ENCODE measurements at places on chromosomes 13 and 19. TPM values are rescaled to one million over a fixed set of nuclear protein-coding genes. Genes with fewer than 3 reads are reported as not detected.
A peak's percentile ranks its signal among the peaks of the same experiment; 100 is the strongest.

DNA sequence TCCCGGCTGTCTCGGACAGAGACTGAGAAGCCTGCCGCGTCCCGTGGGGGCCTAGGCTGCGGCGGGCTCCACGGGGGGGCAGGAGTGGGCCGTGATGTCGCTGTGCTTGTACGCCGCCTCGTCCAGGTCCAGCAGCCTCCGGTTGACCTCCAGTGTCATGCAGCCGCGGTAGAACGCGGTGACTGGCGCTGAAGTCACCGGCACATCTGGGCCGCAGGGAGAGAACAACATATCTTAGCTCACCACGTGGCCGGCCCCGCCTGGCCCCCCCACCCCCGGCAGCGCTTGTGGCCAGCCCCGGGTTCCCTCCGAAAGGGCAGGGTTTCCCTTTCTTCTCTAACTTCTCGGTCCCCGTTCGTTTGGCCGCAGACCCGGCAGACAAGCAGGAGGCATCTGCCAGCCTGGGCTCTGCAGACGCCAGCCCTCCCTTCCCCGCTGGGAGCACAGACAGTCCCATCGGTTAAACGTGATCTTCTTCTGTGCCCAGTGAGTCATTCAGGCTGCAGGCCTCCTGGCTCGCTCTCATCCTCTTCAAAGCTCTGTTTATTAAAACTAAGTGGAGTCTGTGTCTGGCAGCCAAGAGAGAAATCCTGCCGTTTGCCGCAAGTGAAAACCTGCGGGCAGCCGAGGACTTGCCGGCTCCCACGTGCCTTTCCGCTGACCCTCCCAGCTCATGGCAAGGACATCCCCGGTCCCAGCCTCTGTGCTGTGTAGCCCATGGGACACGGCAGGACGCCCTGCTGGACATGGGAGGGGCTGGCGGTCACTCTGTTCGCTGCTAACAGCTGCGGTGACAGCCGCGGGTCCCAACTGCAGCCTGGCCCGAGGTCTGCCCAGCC lies 42.8 kb downstream of the GAS6 start:
- no peak for DNase-seq

GRCh38 chr13:38381890-38382289 lies 32.2 kb downstream of the UFM1 start:
- no peak for DNase-seq

DNA sequence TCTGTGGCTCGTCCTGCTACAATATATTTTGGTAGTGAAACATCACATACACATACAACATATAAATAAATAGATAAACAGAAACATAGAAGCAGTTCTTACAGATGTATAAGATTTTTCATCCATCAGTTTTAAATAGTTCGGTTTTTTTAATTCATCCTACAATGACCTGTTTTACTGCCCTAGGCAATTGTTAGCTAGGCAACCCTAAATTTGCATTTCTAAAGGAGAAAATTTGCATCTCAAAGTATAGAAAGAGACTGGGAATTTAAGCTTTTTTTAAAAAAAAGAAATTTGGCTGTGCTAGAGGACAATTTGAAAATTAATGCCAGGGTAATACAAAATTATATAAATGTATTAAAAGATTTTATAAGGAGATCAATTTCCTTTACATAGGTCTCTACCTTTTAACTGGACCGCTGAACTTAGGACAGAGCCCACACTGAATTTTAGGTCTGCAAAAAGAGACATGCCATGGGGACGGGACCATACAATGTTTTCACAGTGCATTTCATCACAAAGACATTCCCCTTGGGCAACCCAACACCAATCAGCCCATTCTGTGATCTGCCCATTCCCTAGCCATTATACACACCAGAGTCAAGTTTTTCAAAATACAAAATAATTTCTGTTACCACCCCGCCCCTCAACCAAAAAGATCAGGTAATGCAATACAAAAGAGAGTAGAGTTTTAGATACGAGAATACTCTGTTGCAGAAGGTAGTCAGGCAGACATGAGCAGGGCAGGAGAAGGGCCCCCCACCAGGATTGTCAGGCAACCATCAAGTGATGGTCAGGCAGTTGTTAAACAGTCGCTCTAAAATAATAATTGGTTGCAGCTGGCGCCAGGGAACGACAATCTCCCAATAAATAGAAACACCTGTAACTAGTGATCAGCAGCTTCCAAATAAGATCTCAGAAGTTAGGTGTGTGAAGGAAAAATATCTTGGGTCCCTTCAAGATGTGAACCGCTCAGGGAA lies 299.7 kb upstream of the SGCG start:
- DNase-seq, result peak; percentile 83

- DNase-seq, result no peak
These were observed 159.5 kb downstream of the RBM26 start for GRCh38 chr13:79246578-79246949.

GRCh38 chr19:50531171-50531612 lies 17.5 kb upstream of the ASPDH start:
- no peak for DNase-seq

DNA sequence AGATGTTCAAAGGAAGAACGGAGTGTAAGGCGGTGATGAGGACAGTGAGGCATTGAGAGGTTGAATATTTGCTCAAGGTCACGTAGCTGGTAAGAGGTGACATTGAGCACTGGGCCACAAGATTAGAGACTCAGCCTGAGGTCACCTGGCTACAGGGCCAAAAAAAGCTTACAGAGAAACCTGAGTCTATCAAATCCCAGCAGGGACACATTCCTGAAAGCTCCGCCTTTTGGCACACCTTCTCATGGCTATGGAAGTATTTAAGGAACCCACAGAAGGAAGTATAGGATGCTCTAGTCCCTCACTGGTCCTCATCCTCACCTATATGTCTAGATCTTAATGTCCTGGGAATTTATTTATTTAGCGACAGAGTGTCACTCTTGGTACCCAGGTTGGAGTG lies 17.4 kb downstream of the ZNF586 start:
- peak; percentile 48 for DNase-seq

DNA sequence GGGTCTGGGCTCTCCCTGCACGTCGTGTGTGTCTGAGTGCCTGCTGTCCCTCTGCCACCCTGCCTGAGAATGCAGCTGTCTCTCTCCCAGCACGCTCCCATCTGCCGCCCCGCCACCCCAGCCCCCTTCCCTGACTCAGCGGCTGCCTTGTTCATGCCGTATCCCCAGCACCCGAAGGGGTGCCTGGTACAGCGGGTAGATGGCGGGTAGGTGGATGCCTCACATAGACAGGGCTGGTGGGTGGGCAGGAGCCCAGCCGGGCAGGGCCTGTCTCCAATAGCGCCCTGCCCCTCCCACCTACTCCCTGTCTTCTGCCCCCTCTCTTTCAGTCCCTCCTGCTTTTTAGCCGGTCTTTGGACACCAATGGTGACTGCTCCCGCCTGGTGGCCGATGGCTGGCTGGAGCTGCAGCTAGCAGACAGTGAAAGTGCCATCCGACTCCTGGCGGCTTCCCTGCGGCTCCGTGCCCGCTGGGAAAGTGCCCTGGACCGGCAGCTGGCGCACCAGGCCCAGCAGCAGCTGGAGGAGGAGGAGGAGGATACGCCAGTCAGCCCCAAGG lies 30.3 kb downstream of the DHX34 start:
- no peak for DNase-seq

DNA sequence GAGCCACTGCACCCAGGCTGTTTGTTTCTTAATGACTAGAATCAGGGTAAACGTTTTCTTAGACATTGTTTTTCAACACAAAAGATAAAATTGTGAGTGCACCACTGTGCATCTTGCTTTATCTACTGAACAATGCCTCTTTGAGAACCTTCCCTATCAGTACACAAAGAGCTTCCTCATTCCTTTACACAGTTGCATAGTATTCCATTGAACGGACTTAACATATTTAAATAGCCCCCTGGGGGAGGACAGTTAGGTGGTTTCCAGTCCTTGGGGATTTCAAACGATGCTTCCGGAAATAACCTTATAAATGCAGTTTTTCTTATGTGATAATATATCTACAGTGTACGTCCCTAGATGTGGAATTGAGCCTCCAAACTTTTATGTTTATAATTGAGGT lies 8.6 kb downstream of the POLD1 start:
- DNase-seq, result no peak

DNA sequence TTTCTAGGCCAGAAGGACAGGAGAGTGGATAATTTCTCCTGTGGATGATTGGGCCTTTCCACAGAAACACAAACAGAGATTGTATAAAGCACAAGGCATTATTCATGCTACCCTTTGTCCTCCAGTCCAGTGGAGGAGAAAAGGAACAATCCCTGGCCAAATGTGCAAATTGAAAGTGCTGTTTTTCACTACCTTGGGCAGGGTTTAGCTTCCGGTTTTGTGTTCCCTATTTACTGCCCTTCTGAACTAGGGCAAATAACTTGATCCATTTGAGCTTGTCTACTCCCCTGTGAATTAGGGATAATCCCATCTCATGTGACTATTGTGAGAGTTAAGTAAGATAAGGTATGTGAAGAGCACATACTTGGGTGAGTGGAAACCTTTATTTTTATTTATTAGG lies 13.3 kb downstream of the PDX1 start:
- DNase-seq, result no peak

DNA sequence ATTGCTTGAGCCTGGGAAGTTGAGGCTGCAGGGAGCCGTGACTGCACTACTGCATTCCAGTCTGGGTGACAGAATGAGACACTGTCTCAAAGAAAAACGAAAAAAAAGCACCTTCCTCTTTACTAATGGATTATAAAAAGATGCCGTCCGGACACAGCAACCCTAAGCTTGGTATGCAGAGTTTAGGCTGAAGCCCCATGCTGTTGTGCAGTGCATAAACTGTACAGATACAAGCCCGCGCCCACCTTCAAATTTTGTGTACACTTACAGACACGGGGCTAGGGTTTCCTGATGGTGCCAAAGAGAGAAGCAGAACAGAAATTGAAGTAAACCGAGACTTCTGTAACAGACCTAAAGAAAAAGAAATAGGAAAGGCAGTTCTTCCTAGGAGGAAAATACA lies 9.0 kb downstream of the LPAR6 start:
- no peak for DNase-seq

- no peak for DNase-seq
These were observed 6.8 kb downstream of the PARP4 start for GRCh38 chr13:24505756-24506155.

- peak; percentile 64 for DNase-seq
These were observed 545 bp upstream of the ISYNA1 start for GRCh38 chr19:18438331-18439024.

- DNase-seq, result no peak
These were observed 23.9 kb upstream of the KLF5 start for GRCh38 chr13:73034901-73035300.

DNA sequence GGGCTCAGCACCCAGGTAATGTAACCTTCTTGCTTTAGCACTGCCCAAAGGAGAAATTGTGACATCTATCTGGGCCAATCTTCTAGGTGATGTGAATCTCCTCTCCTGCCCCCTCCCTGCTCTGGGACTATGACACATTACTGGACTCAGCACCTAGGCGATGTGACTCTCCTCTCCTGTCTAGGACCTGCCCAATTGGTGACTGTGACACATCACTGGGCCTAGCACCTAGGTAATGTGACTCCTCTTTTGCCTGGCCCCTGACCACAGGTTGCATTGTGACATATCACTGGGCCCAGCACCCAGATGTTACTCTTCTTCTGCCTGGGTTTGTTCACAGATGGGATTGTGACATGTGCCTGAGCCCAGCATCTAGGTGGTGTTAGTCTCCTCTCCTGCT lies 45.0 kb downstream of the ZNF85 start:
- DNase-seq, result no peak

- no peak for DNase-seq
These were observed 139.0 kb downstream of the FLT1 start for GRCh38 chr13:28355822-28356371.

DNA sequence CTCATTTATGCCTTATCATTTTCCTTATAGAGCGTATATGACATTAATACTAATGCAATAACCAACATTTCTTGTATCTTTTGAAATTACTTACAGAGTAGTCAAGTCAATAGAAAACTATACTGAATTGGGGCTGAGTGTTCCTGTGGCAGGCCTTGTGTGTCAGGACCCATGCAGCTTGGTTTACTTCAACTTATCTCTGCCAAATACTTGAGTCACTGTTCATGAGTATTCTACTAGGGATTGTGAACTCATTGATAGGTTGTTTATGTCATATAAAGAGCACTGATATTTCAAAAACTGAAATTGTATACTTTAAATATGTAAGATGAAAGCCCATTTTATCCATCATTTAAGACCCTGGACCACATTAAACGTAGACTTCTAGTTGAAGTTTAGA lies 688.6 kb upstream of the SLITRK1 start:
- DNase-seq, result no peak

DNA sequence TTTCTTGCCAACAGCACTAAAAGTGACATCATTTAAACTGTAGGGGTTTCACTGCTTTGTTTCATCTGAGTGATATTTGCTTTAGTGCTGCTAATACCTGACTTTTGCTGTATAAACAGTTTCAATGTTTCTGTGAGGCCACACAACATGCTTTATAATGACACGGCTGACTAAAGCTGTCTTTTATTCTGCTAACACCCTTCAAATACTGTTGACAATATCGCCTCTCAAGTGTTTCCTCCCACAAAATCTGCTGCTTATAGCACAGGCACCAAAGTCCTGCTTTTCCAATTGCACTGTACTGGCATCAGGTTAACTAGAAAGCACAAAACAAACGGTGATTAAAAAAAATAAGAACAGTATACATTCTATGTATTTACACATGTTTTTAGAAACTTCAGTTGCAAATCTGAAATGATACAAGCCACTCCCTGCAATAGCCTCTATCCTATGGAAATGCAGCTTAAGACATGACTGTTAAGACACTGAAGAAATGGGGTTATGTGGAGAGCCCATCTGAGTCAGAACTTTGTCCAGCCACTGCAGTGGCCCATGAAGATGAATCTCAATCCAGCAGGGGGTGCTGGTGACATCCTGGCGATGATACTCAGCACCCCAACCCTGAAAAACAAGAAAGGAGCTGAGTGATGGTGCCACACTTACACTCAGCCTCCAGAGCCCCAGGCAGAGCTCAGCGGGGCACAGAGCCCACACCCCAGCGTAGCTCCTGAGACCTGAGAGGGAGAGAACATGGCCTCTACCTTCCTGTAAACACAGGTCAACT lies 29.4 kb downstream of the RFXAP start:
- peak; percentile 56 for DNase-seq

Gene ZNF284
- total RNA-seq, result 4.0 TPM

Gene SIGLEC9
- total RNA-seq, result not detected

Gene CFAP97D2
- not detected for total RNA-seq

Gene TMPRSS9
- 0.16 TPM for total RNA-seq

Gene TMEM221
- 0.90 TPM for total RNA-seq

Gene MAMSTR
- total RNA-seq, result 1.9 TPM

Gene MPV17L2
- total RNA-seq, result 41.9 TPM

Gene ZNF382
- total RNA-seq, result 11.5 TPM

Gene KLK3
- total RNA-seq, result not detected

Gene TSHZ3
- 8.7 TPM for total RNA-seq

Gene TMEM205
- 293 TPM for total RNA-seq

Gene TNFSF9
- total RNA-seq, result 5.3 TPM

Gene UBXN6
- total RNA-seq, result 21.6 TPM

Gene ZNF865
- 12.1 TPM for total RNA-seq

Gene NHLRC3
- 15.6 TPM for total RNA-seq

All from GM23338 (cell line).